ENCODE measurements at places on chromosomes 6 and 20.

- DNase-seq: no peak
Measured at GRCh38 chr6:56759521-56759920, 116.8 kb upstream of the DST start.

DNA sequence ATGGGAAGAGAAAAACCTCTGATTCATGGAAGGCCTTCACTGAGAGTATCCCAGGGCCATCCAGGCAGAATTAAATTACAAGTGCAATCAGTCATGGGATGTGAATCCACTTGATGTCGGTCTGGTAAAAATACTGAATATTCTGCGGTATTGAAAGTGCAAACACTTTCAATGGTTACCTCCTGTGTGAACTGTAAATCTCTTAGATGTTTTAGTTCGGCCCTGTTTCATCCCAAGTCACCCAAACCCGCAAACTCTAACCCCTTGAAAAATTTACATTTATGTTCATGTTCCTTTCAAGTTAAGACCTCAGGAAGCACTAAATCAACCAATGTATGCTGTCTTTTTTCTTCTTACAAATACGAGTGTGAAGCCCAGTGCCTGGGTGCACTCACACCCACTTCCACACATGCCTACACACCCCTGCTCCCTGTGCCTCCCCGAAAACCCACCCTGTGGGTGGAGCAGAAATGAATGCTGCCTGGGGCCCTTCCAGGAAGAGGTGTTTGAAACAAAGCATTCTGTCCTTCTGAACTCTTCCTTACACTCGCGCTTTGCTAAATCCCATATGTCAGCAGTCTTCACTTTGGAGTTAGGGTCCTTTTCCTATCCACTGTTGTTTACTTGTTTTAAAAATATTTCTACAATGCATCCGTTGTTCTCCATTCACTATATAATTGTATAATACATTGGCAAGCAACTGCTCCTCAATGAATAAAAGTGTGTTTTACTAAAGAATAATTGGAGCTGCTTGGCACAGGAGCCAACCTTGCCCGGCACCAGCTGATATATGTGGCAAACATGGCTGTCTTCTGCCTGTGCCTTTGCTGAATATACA is 62.7 kb downstream of the FYN start:
- DNase-seq: no peak

DNA sequence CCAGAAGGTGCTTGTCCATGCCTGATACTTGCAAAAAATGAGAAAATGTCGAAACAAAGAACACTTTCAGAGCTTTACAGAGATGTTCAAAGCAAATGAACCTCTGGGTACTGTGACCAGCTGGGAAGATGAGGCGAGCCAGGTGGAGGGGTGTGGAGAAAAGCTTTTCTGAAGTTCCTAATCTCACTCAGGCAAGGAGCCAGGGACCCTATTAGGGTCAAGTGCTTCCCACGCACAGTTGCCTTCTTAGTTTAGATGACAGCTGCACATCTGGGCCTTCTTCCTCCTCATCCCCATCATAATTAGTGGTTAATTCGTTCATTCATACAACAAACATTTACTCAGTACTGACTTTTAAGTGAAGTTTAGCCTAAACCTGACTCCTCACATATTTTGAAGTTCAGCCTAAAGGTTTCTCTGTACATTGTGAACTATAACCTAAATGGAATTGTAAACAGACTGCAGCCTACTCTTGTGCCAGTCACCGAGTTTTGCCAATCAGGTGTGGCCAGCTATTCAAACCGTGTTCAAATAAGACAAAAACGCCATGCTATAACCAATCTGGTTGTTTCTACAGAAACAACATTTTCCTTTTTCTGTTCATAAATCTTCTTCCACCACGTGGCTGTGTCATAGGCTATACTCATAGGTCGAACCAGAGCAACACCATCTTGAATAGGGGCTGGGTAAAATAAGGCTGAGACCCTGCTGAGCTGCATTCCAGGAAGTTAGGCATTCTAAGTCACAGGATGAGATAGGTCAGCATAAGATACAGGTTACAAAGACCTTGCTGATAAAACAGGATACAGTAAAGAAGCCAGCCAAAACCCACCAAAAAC is 19.3 kb upstream of the AHCY start:
- DNase-seq: no peak

- no peak for DNase-seq
Measured at GRCh38 chr6:516213-516612, 124.7 kb downstream of the IRF4 start.
